ENCODE measurements at places on chromosomes 5 and 9.

DNA sequence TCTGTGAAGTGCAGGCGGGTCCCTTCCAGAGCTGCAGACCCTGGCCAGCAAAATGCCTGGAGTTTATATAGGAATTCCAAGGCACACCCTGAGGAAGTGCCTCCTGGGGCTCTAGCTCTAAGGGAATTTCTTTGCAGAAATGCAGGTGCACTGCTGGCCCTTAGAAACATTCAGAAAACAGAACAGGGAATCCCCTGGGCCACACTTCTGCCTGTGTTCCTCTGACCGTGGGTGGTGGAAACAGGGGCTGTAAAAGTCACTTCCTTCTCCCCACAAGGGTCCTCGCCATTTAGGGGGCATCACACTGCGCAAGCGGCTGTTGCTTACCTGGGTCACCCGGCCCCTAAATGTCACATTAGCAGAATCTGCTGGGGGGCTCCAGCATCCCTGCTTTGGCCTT is 140.8 kb upstream of the TBC1D2 start:
- no peak for DNase-seq

- no peak for DNase-seq
These were observed 76.1 kb downstream of the KIF4B start for GRCh38 chr5:155089643-155090042.

- DNase-seq, result no peak
These were observed 12.1 kb downstream of the NOTCH1 start for GRCh38 chr9:136533775-136534157.

DNA sequence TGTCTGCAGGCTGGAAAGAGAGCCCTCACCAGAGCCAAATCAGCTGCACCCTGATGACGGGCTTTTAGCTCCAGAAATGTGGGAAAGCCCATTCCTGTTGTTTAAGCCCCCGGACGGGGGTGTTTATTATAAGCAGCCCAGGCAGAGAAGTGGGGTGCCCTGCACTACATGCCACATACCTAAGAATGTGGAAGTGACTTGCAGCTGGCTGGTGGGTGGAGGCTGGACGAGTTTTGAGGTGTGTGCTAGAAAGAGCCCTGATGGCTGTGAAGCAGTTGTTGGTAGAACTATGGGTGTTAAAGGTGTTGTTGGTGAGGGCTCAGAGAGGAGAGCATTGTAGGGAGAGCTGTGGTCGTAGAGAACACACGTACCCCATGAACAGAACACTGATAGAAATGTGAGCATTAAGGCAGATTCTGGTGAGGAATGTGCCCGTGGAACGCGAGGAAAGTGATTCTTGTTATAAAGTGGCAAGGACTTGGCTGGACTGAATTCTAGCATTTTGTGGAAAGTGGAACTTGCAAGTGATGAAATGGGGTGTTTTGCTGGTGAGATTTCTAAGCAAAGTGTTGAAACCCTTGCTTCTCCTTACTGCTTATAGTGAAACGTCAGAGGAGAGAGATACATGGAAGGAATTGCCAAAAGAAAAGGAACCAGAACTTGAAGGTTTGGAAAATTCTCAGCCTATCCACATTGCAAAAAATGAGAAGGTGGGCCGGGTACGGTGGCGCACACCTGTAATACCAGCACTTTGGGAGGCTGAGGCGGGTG is 38.9 kb downstream of the AHRR start:
- no peak for DNase-seq

DNA sequence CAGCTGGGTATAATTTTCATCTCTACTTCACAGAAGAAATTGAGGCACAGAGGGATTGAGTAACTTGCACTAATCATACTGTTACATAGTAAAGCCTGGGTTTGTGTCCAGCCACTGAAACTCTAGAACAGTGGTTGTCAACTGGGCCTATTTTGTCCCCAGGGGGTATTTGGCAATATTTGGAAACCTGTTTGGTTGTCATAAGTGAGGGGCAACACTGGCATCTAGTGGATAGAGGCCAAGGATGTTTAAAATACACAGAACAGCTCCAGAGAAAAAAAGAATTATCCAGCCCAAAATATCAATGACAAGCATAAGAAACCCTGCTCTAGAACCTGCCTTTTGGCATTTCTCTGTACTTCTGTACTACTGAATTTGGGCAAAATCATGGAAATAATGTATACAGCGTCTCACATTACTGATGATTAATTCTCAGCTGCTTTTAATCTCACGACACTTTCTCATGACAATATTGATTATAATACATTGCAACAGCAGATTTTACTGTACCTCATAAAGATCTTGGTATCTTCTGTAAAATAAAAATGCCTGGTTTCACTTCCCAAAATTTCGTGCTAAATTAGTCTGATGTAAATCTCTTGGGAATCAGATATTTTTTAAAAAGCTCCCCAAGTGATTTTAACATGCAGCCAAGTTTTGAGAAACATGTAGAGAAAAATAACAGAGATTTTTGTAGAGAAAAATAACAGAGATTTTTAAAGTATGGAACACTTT is 112.7 kb downstream of the RORB start:
- DNase-seq, result no peak

DNA sequence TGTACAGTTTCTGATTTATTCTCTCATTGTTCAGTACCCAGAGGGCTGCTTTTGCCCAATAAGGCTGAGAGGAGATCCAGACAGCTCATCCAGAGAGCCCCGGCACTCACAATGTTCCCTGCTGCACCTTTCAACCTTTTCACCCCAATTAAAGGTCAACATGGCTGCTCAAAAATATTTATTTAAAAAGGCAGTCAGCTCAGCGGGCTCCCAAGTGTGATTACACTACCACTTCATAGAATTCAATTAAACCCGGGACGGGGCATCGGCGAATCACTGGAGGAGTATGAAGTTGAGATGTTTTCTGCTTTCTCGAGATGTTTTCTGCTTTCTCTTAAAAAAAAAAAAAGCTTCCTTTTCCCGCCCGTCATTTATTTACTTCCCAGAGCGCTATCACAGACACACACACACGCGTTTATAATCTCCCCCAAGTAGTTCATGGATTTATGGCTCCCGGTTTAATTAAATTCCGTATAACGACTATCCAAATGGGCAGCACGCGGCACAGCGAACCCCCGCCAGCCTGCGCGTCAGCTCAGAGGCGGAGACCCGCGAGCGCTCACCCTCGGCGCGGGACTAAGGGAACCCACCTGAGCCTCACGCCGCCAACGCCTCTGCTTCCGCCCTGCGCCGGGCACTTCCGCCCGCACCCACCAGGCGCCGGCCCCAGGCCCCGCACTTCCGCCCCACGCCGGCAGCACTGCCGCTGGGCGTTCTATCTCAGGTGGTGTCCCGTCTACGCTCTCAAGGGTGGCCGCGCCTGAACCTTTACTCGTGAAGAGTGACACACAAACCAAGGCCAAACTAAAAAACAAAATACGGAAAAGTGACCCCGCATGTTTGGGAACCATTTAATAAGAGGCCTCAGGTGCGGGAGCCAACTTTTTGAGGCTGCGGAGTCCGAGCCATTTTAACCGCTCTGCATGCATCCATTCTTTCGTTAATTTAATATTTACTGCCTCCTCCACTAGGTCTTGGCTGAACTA is at the start of gene C5orf63:
TSS of gene C5orf63 (minus strand) at position 642 of the 986 bp plus-strand sequence. CDS start 14,507 bp downstream, outside the sequence.
- no peak for DNase-seq

GRCh38 chr9:128160603-128160987 is 530 bp downstream of the BBLN start:
- DNase-seq, result no peak

DNA sequence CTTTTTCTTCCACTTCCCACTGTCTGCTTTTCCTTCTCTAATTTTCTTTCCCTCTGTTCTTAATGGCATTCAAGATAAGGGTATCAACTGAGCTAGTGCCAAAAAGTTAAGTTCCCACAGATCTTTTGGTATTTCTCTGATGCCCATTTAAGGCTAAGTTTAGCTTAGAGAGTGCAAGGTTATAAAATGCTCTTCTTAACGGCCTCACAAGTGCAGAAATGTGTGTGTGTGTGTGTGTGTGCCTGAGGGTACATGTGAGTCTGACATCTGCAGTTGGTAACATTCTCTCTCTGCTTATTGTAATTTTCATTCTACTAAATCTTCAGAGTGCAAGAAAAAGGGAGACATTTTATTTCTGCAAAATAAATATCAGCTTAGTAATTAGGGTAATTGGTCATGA is 24.2 kb downstream of the FBN2 start:
- DNase-seq, result no peak

DNA sequence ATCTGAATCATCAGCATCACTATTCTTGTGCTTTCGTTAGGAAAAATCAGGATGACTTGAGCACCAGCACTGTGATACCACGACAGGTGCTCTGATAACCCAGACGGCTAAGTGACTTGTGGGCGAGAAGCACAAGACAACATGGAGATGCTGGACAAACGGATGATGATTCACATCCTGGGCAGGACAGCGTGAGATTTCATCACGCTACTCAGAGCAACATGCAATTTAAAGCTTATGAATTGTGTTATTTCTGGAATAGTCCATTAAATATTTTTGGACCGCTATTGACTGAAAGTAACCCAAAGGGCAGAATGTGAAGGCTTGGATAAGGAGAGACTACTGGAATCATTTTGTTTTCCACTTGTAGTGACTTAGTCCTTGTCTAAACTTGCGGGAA is 114.8 kb upstream of the DAPK1 start:
- no peak for DNase-seq

DNA sequence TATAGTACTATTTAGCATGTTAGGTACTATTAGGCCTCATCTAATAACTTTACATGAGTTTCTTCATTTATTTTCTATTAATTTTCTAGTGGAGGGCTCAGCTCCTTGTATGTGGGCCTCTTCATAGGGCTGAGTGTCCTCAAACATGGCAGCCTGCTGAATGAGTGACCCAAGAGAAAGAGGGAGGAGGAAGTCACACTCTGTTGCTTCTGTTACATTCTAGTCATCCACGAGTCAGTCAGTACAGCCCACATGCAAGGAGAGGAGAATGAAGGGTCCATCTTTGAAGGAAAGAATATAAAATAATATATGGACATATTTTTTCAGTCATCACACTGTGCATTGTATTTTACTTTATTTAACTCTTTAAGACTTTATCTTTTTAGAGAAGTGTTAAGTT is 66.6 kb upstream of the NR3C1 start:
- no peak for DNase-seq

DNA sequence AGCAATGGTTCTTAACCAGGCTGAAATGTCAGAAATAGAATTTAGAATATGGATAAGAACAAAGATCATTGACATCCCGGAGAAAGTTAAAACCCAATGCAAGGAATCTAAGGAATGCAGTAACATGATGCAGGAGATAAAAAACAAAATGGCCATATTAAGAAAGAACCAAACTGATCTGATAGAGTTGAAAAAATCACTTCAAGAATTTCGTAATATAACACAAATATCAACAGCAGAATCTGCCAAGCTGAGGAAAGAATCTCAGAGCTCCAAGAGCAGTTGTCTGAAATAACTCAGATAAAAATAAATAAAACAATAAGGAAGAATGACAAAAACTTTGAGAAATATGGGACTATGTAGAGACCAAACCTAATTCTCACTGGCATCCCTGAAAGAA is 37.8 kb upstream of the TAS2R1 start:
- DNase-seq, result no peak

DNA sequence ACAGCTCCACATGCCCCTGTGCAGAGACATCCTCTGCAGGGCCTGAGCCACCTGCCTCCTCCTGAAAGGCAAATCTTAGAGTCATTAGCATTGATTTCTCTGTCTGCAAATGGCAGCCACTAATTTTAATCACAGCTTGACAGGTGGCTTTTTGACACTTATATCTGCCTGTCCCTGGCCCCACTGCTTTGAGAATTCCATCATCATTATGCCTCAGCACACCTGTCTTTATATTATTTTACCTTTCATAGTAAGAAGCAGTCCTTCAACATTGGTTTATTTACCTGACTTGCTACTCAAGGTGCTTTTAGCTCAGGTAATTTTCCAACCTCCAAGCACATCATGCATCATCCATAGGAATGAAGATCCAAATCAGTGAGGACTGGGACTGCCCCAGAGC is 451.3 kb downstream of the MTRR start:
- no peak for DNase-seq

GRCh38 chr9:19568946-19569345 is 160.1 kb downstream of the ACER2 start:
- no peak for DNase-seq

All from esophagus squamous epithelium (tissue), 5 donors.